ENCODE measurements at places on chromosomes 11 and 22. TPM values are rescaled to one million over a fixed set of nuclear protein-coding genes. Genes with fewer than 3 reads are reported as not detected.

- no peak for DNase-seq
These were observed 92.6 kb downstream of the SWAP70 start for GRCh38 chr11:9756461-9756860.

GRCh38 chr22:23106906-23107367 lies 34.9 kb downstream of the RSPH14 start:
- DNase-seq = no peak

DNA sequence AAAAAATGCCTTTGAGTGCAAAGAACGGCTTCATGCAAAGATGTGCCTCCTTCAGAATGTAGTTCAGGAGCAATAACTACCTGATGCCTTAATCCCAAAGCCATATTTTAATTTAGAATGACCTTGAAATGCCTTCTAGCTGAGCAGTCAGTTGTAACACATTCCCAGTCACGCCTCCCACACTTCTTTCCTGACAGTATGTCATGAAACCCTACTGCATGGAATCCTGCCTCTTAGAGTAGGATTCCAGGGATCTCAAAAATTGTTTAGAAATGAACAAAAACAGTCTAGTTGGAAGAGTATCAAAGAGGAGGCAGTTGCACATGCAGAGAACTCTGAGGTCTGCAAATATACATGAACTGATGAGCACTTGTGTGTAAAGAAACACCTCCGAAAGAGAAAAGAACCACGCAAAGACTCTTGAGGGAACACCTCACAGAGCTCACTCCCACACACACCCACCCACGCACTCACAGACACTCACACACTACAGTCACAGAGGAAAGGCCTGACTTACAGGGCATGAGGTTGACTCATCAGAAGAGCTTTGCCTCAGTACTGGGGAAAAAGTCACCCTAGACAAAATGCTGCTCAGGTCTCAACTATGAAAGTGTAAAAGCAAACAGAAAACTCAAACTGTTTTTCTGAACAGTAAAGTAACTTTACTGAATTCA lies 77.4 kb downstream of the GGTLC2 start:
- no peak for DNase-seq

MMP27 gene
- not detected for total RNA-seq

DNA sequence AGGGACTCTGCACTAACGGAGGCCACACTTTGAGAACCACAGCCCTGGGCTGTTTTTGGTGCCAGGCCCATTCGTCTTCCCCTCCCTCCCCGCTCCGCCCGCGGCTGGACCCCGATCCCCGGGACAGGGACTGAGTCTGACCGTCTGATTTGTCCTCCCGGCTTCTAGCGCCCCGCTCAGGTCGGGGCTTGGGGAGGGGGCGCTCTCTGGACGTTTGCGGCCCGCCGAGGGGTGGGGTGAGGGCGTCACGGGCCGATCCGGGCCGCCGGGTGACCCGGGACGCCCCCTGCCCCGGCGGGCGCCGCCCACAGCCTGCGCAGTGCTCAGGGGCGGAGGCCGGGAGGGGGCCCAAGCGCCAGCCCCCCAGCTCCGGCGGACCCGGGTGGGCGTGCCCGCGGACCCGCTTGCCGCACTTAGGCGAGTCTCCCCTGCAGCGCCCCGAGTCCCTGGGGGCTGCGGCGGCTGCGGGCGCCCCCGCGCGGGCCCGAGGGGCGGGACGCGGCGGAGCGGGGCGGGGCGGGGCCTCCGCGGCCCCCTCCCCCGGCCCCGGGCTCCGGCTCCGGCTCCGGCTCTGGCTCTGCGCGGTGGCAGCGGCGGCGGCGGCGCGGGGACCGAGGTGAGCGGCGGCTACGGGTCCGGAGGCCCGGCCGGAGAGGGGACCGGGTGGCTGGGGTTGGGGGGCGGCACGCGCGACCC lies 33.7 kb upstream of the PRR5 start:
- DNase-seq = no peak

RGL4 gene
- total RNA-seq = not detected

Data from thoracic aorta (tissue), 2 donors.